Stimulated activated CD8-positive, alpha-beta memory T cell treated with anti-CD3 and anti-CD28 coated beads, Interleukin-15, amount 100 ng/mL, for 4 hours (primary cell): ENCODE measurements at places on chromosomes 1 and 21.

DNA sequence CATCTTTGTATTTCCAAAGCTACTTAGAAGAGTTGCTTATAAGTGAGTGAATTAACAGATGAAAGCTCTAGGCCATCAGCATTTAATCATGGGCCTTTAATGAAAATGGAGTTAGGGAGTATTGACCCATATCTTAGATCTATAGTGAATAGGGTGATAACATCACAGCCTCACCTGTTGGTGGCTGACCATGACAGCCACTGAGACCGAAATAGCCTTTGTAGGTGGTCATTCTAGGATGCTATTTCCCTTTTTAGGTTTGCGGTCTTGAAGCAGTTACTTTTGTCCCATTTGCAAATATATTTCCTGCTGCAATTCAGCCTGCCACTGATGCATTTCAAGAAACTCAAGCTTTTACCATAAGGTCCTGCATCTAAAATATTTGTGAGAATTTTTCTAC is 410.1 kb upstream of the LYPLAL1 start:
- no peak for DNase-seq

DNA sequence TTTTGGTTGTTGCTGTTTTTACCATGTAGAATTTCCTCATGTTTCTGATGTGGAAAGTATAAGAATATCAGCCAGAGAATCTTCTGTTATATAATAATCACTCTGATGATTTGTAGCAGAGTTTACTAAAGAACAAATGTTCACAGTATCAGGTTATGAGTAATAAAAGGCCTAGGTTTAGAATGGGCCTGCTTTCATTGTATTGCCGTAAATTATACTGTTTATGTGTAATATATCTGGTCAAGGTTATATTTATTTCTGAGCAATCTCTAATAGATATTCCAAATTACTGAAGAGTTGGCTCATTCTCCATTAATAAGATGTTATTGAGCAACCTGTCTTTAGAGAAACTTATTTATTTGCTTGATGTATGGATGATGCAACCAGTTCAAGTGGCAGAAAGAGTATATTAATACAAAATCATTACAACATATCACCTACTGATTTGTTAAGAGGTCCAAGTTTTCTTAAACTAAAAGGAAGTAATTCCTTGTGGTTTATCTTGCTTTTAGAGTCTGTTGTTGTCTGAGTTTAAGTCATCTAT is 649.4 kb upstream of the CXADR start:
- DNase-seq, result no peak

DNA sequence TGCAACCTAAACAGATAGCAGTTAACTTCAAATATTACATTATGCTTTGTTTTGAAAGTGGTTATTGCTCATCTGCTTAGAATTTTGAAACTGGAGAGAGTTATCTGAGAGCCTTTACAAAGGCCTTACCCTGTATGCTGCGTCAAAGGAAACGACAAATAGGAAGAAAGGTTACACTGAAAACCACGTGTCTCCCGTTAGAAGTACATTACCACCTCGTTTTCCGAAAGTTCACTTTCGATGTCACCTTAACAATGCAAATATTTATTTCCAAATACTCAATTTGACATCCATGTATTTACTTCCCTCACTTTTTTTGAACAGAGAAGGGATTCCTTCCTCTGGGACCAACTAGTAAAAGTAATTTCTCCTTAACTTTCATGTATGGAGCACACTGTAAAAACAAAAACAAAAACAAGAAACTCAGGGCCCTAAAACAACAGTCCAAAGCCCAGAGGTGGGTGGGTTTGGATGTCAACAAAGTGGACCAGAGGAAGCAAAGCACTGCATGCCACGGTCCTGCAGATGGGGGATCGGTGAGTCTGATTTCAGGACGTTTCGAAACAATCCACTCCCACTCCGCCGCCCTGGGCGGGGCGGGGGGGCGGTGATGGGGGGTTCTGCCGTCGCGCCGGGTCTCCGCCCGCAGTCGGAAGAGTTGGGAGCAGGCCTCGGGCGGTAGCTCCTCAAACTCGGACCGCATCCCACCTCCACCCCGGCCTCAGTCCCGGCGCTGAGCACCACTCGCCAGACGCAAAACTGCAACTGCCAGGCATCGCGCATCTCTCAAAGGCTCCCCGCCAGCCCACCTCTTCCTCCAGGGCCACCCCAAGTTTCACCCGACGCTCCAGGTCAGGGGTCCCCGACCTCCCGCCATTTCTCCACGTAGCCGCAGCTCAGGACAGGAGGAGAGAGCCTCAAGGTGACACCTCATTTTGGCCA is 841 bp downstream of the ADSS2 start:
- DNase-seq, result peak; percentile 54

DNA sequence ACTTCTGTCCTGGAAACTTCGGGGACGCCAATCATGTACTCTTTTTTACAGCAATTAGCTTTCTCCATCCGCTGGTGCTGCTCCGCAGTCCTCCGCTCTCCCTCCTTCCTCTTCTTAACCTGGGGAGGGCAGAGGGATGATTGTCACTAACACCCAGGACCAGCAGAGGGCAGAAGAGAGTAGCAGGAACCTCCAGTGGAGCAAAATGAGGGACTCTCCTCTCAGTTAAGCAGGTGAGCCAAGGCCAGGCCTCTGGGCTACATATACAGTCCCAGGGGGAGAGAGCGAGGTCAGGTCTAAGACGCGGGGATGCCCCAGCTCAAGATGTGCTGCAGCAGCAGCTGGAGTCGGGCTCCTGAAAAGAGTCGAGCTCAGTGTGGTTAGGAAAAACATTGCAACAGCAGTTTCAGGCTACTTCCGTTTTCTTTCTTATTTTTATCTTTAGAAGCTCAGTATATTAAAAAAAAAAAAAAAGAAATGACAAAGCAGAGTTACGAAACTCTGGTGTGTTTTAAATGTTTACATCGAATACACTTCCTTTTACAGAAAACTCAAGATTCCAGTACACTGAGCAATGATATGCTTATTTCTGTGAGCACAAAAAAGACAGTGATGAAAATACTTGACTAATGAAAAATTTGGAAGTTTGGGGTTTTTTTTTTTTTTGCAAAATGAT is 25.7 kb upstream of the NLRP3 start:
- peak; percentile 70 for DNase-seq

- no peak for DNase-seq
Measured at GRCh38 chr1:26541431-26541815, 11.9 kb downstream of the RPS6KA1 start.

DNA sequence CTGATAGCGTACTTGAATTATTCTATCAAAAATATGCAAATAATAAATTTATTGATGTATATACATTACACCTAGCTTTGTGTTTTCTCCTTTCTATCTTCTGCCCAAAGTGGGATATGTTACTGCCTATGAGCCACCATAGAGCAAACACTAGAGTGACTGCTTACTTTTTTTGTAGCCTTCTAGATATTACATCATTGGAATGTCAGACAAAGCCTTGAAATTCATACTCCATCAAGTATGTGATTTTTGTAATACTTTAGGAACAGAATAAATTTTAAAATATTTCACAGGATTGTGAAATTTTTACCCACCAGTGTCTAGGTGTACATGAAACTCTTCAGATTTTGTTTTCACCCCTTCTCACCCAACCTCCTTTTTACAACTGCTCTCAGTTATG is 787.6 kb downstream of the USP25 start:
- no peak for DNase-seq

DNA sequence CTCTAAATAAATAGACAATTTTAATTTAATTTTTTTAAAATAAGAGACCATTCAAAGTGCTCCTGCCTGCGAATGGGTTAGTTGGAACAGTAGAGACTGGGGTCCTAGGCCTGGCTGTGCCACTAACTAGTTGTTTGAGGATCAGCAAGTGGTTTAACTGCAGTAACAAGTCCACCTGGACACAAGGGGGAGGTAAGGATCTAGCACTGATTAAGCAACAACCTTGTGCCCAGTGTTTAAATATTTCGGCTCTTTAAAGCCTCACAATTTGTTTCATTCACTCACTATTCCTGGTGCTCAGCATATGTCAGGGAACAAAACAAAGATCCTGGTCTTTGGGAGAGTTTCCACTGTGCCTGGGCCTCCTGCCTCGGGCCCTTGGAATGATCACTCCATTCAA is 1.6 kb upstream of the AGT start:
- no peak for DNase-seq

GRCh38 chr1:176539018-176539417 is 76.0 kb downstream of the PAPPA2 start:
- DNase-seq, result no peak

DNA sequence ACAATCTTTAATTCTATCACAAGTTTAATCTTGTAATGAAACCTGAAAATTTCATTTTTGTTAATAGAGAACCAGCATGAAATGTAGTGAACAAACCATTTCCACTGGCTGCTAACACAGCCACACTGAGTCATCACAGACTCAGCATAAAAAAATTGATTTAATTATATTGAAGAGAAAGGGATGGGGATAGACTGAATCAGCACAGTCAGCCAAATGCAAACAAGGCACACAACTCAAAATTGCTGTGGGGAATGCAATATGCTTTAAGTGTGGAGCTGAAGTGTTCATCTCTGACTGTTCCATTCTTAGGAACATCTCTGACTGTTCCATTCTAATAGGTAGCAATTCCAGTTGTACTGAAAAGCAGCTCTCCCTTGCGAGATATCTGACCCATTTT is 299.8 kb downstream of the MRPL39 start:
- DNase-seq, result no peak

DNA sequence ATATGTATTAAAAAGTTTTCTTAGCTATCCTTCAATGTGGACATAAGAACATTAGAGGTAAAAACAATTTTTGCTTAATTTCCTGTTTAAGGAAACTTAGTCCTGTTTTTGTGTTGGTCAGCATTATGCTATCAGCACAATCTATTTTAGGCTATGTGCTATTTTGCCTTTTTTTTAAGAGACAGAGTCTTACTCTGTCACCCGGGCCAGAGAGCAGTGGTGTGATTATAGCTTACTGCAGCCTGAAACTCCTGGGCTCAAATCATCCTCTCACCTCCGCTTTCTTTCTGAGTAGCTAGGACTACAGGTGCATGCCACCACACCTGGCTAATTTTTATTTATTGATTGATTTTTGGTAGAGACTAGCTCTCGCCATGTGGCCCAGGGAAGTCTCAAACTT is 199.1 kb upstream of the TMPRSS15 start:
- no peak for DNase-seq

DNA sequence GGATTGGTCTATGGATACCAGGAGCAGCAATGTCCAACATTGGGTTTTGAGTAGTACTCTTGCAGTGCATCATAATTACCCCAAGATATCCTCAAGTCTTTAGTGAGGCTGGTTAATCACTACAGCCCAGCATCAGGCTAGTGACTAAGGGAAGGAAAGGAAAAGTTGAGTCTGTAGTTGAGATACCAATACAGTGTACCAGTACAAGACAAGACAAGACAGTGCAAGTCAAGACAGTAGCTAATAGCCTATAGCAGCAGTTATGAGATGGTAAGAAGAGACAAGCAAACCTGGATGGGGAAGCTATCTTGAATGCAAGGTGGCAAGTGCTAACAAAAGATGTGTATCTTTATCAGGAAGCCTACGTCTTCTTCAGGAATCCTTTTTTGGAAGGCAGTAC is 13.3 kb upstream of the GNG12 start:
- DNase-seq, result no peak
